Forelimb muscle (tissue), 1 donor: ENCODE measurements at places on chromosomes 16 and 17. TPM values are rescaled to one million over a fixed set of nuclear protein-coding genes. Genes with fewer than 3 reads are reported as not detected.

The TP53TG3 gene
- polyA plus RNA-seq, result not detected

The TUFM gene
- 145 TPM for polyA plus RNA-seq

The ITGB4 gene
- polyA plus RNA-seq, result 4.6 TPM

The PRAC2 gene
- polyA plus RNA-seq, result not detected

The SF3B3 gene
- polyA plus RNA-seq, result 202 TPM

The HOXB5 gene
- 0.81 TPM for polyA plus RNA-seq

The KPNB1 gene
- polyA plus RNA-seq, result 151 TPM
